ENCODE measurements at places on chromosomes 5 and 9.

GRCh38 chr5:143653766-143654282 is 158.1 kb upstream of the HMHB1 start:
- DNase-seq = no peak

GRCh38 chr9:79570448-79571308 is 1.1 kb upstream of the TLE4 start:
- no peak for DNase-seq

DNA sequence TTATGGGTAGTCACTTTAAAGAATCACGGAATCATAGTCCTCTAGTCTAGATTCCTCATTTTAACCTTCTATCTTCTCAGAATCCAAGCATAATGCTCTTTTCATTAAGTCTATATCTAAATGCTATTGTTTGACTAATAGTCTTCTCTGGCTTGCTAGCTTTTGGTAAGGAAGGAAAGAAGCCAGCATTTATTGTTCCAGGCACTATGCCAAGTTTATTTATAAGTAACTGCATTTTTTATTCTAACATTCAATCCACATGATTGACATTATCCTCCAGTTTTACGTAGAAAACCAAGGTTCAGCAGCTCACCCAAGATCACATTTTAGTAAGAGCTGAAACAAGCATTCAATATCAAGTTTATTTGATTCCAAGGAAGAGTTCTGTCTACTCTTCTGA is 254.2 kb downstream of the SAXO1 start:
- no peak for DNase-seq

- no peak for DNase-seq
Measured at GRCh38 chr9:119458068-119458467, 88.8 kb upstream of the BRINP1 start.

DNA sequence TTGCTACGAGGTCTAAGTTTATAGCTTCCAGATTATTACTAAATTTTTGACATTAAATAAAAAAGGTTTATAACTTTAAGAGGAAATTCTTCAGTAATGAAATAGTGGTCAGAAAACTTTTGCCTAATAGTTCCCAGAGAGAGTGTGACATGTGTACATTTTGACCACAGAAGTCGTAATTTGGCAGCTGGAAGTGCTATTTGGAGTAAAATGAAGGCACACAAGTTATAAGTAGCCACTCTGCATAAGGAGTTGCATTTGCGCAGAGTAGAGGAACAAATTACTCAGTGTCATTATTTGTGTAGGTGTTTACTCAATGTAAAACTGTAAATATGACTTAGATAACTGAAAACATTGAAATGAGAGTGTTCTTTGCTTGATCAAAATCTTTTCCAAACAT is 408.4 kb downstream of the CCDC171 start:
- DNase-seq = no peak

GRCh38 chr5:81633891-81634290 is 117.0 kb downstream of the SSBP2 start:
- DNase-seq = no peak

DNA sequence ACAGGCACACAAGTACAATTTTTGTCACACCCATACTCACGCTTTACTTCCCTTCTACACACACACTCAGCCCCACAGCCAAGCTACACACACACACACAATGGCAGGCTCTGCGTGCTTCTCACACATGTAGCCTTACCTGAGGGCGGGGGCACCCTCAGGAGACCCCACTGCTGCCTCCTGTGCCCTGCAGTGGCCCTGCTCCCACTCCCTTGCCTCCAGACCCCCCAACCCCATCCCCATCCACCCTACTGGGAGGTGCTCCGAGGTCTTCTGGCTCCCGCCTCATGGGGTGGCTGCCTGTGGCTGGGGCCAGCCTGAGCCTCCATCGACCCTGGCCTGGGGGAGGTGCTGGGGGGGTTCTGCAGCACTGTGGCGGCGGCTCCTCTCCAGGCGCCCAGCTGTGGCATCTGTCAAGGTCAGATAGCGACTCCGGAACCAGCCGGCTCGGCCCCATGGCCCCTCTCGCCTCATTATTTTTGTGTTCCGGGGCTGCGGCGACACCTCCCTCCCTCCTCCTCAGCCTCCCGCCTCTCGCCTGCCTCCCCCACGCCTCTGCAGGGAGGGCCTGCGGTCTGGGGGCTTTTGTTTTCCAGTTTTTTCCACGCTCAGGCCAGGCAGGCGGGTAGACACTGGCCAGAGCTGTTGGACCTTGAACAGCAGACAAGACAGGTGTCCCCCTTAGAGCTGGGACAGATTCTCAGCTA is 21.7 kb downstream of the CXXC5 start:
- DNase-seq = no peak

- DNase-seq = no peak
Measured at GRCh38 chr9:38022995-38023394, 46.0 kb downstream of the SHB start.

GRCh38 chr5:64166201-64166959 is 737 bp downstream of the RNF180 start:
- DNase-seq = no peak

DNA sequence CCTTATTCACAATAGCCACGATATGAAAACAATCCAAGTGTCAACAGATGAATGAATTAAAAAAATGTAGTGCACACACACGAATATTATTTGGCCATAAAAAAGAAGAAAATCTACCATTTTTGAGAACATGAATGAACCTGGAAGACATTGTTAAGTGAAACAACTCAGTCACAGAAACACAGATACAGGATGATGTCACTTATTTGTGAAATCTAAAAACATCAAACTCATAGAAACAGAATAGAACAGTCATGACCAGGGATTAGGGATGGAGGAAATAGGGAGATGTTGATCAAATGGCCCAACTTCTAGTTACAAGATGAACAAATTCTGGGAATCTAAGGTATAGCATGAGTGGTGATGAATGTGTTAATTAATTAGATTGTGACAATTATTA is 72.3 kb downstream of the MACIR start:
- no peak for DNase-seq

DNA sequence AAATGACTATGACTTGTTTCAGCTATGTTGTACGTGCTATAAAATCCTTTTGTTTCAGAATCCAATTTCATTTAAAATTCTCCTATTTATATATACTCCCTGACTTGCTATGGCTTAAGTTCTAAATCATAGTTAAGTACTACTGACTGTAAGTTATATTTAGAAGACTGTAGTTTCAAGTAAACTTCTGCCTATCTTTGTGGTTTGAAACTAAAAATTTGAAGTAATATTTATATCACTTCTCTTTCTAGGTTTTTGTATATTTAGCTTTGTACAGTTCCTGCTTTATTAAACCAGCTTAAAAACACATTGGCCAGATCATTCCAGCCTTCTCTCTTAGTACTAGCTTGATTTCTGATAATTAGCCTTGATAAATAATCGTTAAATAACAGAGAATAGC is 196.3 kb downstream of the MLLT3 start:
- DNase-seq = no peak

DNA sequence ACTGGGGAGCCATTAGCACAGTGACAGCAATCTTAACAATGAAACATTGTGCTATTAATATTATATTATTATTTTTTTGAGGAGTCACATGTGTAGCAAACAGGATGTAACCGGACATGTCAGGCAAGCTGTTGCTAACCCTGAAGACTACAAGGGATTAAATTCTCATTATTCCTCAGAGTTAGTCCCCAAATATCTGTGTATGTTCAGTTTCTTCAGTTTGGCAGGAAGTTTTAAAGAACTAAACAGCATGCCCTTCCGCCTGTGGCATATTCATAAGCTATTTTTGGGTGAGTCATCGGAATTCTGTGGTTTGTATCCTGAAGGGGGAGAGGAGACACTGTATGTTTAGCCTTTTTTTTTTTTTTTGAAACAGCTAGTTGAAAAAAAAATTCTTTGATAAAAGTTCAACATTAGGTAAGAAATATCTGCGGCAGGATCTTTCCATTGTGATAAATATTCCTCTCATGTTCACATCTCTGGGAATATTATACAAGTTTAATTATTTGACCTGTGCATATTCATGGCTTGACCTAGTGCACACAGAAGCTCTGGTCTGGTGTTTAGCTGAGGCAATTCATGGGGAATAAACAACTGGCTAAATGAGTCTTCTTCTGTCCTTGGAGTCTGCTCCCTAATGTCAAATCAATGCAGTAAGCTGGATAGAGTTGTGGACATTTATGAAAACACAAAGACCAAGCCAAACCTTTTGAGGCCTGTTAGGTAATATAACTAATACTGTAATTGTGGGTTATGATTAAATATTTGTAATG is 202.7 kb upstream of the CDKN2B start:
- peak; percentile 81 for DNase-seq

- DNase-seq = no peak
Measured at GRCh38 chr5:68915079-68915478, 178.7 kb upstream of the SLC30A5 start.

GRCh38 chr5:133801955-133802751 is 166.3 kb downstream of the C5orf15 start:
- DNase-seq = peak; percentile 12

- DNase-seq = no peak
Measured at GRCh38 chr5:72363166-72363802, 43.1 kb downstream of the PTCD2 start.

- DNase-seq = no peak
Measured at GRCh38 chr9:2234371-2234893, 219.3 kb downstream of the SMARCA2 start.

DNA sequence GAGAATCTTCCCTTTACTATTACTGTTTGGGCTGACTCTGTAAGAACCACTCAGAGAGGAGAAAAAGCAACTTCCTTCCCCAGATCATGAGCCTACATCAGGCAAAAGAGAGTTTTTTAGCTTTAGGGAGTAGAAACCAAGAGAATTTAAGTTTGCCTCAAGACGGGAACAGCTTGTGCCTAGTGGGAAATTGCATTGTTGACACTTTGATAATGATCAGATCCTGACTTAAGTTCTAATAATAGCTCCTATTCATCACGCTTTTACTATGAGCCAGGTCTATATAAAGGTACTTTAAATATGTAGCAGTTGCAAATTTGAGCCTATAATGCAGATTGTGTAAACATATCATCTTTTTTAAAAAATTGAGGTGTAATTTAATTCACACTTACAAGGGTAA is 298.2 kb downstream of the MAN2A1 start:
- no peak for DNase-seq

- no peak for DNase-seq
Measured at GRCh38 chr5:119105971-119106370, 35.1 kb downstream of the DMXL1 start.

- peak; percentile 36 for DNase-seq
Measured at GRCh38 chr5:40446910-40447309, 232.8 kb upstream of the PTGER4 start.

DNA sequence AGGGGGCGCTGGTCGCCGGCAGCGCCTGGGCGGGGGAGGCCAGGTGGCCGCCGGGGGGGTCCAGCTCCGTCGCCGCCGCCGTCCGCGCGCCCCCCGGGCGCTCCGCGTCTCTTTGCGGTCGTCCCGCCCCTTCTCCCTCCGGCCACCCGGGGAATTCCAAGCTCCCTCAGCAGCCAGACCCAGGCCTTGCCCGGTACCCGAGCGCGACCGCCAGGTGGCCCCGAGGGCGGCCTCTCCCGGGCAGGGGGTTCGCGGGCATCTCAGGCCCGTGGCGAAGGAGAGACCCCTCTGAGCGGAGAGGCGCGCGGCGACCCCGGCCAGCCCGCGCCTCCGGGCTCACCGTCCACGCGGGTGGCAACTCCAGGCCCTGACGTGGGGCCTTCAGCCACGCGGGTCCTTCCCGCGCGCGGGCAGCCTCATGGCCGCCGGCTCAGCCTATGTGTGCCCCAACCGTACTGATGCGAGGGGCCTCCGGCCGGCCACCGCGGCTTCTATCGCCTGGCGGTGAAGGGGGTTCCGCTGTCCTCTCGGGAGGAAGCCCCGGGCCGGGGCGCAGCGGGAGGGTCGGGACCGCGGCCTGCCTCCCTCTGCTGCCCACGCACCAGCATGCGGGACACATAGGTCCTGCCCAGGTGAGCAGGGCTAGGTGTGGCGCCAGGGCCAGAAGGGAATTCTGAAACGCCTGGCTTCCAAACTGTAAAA is 529 bp upstream of the NRARP start:
- DNase-seq = no peak

GRCh38 chr5:144405991-144406390 is 235.3 kb downstream of the KCTD16 start:
- no peak for DNase-seq

- DNase-seq = no peak
Measured at GRCh38 chr5:147756566-147756965, 26.0 kb downstream of the JAKMIP2 start.

DNA sequence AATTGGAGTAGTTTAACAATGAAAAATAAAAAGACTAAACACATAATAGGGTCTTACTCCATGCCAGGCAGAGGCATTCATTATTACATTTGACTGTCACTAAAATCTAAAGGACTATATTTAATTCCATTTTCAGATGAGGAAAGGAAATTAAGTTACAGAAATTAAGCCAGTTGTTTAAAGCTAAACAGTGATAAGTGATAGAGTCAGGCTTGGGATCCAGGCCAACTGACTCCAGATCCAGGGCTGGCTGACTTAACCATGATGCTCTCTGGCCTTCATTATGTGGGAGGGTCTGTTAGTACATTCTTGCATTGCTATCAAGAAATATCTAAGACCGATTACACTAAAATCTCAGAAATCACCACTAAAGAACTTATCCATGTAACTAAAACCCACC is 107.2 kb downstream of the ARHGEF28 start:
- no peak for DNase-seq

DNA sequence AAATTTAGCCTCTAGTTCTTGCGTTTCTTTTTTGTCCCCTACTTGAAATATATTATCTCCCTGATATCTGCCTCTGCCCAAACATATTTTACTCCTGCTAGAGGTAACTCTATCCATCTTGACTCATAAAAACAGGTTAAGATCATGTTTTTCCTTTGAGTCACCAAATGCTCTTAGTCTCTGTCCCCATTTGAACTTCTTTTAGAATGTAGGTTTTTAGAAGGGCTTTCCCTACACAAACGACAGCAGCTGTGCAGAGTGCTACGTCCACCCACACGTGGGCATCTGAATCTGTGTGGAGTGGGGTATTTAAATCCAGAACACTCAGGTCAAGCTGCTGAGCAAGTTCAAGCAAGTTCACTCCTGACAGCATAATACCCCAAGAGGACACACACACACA is 2.2 kb downstream of the HSD17B3 start:
- no peak for DNase-seq

DNA sequence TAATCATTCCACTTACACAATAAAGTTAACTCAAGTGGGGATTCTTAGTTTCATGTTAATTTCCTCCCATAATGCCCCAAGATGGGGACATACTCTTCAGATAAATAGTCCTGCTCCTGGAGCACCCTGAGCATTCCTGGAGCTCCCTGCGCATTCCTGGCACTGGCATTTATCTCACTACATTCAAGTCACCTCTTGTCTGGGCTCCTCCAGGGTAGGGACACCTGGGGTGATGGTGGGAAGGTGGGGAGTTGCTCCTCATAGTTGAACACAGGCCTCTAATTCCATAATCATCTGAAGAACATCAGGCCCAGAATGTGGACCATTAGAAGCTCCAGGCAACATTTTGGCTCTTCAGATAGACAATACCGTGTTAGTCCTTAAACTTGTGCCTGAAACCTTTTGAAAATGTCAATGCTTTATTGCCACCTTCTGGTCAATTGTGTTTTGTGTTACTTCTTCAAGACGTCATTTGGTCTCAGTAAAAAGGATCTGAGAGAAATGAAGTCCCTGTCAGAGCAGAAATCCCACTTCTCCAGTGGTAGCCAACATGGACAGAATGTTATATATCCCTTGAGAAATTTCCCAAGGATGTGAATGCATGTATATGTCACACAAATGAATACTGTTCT is 14.2 kb upstream of the AGGF1 start:
- DNase-seq = peak; percentile 21

- DNase-seq = no peak
Measured at GRCh38 chr5:178589180-178590140, 733 bp downstream of the COL23A1 start.

- DNase-seq = no peak
Measured at GRCh38 chr5:119322948-119323537, 32.8 kb upstream of the TNFAIP8 start.

Measured in GM04504 (cell line).